ENCODE measurements at places on chromosomes 4 and X.

- no peak for DNase-seq
These were observed 25.4 kb upstream of the METAP1 start for GRCh38 chr4:98969878-98970785.

DNA sequence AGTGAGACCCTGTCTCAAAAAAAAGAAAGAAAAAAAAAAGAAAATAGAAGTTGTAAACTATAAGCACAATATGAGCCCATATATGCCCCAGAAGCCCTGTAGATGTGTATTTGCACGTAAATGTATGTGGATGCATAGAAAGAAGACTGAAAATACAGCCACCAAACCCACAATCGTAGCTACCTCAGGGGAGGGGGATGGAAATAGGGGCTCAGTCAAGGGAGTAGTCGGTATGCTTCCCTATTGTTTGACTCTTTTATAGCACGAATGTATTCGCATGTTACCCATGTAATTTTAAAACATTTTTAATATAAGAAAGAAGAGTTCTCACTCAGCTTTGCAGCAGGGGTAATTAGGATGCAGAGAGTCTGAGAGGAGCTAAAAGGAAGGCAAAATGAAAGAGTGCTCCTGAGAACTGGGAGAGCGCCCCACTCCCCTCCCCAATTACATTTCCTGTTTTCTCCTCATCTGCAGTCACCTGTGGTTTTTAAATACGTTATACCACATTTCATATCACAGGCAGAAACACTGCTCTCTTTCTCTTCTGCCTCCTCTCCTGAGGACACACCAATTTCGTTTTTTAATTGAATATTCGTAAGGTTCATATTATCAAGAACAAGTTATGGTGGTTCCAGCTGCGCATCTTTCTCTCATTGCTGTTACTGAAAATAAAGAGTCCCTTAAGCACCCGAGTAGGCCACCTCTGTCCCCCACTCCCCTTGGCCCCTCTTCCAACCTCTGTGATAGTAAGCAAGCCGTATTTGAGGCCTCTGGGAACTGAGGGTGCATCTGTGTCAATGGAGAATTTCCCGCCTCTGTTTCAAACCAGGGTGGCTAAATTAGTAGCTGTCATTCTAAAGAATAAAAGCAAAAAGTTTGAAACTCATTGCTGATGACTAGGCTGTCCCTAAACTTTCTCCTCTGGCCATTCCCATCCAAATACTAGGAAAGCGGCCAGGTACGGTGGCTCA is 10.7 kb downstream of the SEPTIN6 start:
- DNase-seq = no peak

GRCh38 chr4:164169591-164169990 is 584.3 kb upstream of the SMIM31 start:
- DNase-seq = no peak

GRCh38 chr4:26634237-26634636 is 50.4 kb downstream of the TBC1D19 start:
- DNase-seq = no peak

GRCh38 chrX:18278449-18278848 is 57.8 kb upstream of the BEND2 start:
- no peak for DNase-seq

DNA sequence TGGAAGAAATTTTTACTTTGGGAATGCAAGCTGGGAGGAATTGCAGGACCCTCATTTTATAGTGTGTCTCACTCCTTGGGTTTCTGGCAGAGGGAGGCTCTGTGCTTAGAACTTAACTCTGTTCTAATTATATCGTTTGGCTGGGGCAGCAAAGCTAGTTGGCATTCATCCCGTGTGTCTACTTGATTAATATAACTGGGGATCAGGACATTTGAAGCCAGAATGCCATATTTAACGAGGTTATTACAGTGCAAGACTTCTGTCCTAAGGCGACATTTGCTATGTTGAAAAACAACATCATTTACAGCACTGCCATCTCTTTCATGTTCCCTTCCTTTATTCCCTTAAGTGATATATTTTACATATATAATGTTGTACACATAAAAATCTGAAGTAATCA is 179.1 kb upstream of the TBC1D9 start:
- DNase-seq = no peak

GRCh38 chr4:91345632-91346031 is 958.1 kb upstream of the GRID2 start:
- no peak for DNase-seq

Data from stimulated activated CD8-positive, alpha-beta memory T cell treated with anti-CD3 and anti-CD28 coated beads, Interleukin-4, amount 100 ng/mL, for 1 hour (primary cell).